NCI-H510A treated with DMSO at 0.1 percent for 48 hours (cell line): ENCODE measurements at places on chromosomes 3 and 15.

- DNase-seq: no peak
Observed at GRCh38 chr3:184485906-184486305, 75.7 kb upstream of the EPHB3 start.

- DNase-seq: no peak
Observed at GRCh38 chr3:172092658-172093057, 53.3 kb downstream of the FNDC3B start.

DNA sequence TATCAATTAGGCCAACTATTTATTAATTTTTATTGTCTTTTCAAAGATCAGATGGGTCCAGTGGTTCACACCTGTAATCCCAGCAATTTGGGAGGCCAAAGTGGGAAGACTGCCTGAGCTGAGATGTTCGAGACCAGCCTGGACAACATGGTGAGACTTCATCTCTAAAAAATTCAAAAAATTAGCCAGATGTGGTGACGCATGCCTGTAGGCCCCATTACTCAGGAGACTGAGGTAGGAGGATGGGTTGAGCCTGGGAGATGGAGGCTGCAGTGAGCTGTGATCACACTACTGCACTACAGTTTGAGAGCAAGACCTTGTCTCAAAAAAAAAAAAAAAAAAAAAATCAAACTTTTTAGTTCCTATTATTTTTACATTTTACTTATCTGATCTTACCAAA lies 8.2 kb downstream of the AP3S2 start:
- DNase-seq: no peak

DNA sequence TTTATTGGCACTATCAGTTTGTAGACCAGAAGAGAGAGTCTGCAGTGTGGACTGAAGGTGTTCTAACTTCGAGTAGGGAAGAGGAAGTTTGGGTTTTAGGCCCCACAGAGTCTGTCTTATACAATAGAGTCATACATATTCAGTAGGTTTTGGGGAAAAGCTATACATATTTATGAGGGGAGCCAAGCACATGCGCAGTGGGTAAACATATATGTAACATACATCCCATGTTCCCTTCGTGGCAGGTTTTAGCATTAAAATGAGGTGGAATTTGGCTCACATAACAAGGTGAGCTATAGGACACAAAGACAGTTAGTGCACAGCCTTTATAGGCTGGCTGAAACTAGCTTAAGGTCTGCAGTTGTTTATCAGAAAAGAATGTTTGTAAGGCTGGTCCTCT lies 4.9 kb downstream of the GALK2 start:
- DNase-seq: no peak

DNA sequence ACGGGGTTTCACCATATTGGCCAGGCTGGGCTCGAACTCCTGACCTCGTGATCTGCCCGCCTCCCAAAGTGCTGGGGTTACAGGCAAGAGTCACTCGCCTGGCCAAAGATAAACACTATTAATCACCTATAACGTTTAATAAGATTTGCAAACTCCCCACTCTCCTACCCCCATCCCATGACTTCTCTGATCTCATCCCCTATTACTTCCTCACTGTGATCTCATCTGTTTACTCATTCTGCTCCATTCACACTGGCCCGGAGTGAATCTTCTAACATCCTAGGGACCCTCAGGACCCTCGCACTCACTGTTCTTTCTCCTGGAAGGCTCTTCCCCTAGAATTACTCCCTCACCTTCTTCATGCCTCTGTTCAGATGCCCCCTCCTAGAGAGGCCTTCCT lies 78.9 kb downstream of the DGKG start:
- DNase-seq: no peak

DNA sequence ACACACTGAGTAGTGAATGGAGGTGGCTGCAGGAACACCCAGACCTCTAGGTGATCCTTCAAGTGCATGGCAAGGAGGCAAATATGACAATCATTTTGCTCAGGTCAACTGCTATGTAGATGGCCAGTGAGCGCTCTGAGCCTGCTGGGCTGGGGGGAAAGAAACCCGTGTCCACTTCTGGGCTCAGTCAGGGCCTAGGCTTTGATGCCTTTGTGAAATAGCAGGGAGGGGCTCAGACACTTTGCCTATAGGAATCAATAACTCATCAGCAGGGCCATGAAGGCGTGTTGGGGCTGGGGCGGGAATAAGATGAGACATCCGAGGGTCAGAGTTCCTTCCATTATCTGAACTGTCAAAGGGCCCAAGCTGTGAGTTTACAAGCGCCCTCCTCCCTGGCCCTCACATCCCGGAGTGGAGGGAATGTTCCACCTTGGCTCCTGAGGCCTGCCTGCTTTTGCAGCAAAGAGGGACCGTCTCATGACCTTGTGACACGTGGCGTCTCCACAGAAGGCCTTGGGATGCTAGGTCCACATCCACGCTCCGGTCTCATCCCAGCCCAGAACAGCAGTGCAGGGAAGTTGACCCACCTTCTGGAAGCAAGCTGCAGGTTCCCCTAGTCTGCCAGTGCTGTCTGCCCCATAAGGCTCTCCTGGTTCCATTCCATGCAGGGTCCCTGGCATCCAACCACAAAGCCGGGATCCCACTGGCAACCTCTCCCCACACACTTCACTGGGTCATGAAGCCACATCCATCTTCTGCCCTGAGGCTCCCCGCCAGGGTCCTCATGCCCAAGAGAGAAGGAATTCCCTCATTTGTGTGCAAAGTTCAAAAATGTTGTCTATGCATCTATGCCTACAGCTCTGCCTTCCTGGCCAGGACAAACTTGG lies 78.4 kb downstream of the CHSY1 start:
- no peak for DNase-seq

- no peak for DNase-seq
Observed at GRCh38 chr15:41462084-41462795, 31.4 kb upstream of the ITPKA start.

DNA sequence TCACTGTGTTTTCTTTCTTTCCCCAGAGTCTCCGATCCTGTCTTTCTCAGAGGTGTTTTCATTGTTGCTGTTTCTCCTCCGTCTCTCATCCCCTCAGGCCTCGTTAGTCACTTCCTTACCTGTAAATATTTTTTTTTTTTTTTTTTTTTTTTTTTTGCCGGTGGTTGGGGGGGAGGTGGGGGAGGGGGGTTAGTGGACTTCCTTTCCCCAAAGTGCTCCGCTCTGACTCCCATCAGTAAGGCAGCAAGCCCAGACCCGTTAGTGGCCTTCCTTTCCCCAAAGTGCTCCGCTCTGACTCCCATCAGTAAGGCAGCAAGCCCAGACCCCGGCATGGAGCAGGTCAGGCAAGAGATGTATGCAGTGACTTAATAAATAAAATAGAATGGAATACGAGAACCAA lies 97.1 kb upstream of the TNFAIP8L3 start:
- no peak for DNase-seq

DNA sequence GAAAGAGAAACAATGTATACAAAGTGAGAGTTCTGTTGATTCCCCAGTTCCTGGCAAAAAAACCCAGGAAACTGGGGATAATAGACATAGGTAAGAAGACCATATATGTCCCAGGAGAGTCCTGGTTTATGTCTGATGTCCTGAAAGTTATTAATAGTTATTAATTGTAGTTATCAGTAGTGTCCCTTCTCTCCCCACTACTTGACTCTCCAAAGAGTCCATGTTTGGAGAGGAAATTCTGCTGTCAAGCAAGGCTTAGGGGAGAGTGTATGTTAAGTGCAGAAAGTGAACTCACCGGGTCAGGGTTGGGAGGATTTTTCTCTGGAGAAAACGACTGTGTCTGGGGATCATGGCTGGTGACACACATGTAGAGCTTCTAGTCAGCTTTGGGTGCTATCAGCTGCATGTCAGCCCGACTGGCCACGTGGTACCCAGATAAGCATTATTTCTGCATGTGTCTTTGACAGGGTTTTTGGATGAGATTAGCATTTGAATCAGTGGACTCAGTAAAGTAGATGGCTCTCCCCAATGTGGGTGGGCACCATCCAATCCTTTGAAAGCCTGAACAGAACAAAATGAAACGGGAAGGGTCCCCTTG lies 80.4 kb downstream of the CACNA2D3 start:
- no peak for DNase-seq

DNA sequence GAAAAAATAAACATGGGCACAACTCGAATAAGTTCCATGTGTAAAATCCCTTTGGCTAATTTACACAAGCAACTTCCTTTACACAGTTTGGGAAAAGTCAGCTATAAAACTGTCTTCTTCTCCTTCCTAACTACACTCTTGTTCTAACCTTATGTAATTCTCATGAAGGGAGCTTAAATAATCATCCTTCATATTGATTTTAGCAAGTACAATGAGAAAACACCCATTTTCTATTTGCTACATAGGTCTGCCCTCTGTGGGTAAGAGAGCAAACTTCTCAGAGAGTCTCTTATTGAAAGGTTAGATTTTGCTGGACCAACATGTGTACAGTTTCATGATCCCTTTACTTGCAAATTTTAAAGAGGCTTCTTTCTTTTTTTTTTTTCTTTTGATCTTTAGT lies 398.5 kb downstream of the ROBO1 start:
- no peak for DNase-seq

- DNase-seq: no peak
Observed at GRCh38 chr3:18236726-18237125, 188.4 kb downstream of the SATB1 start.

GRCh38 chr3:23271876-23272741 lies 69.0 kb downstream of the UBE2E2 start:
- DNase-seq: no peak

DNA sequence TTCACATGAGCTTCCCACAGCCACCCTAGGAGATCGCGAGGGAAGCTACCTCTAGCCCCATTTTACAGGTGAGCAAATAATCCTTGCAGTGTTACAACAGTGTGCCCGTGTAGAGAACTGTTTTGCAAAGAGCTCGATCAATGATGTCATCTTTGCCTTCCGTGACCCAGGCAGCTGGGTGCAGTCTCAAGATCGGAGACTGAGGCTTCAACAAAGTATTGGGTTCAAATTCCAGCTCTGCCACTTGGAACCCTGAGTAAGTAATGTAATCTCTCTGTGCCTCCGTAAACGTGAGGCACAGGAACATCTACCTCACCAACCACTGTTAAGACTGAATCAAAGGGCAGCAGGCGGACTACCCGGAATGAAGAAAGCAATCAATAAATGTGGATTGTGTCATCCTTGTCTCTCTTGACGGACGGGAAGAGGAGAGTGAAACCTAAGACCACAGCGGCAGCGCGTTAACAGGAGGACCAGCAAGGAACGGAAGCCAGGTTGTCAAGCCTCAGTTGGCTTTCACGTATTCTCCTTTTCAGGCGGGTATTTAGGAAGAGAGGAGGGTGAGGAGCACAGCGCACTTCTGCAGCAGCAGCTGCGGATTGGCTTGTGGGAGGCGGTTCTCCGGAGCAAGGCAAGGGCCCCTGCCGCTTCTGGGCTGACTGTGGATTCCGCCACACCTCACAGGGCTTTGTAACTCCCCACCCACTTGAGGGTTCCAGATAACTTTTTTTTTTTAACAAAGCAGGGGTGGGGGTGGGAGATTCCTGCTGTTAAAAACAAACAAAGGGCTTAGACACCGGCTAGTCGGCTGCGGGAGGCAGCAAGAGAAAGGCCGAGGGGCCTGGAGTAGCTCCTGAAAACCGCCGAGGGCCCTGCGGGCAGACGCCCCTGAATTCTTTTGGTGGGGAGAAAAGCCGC lies 1.5 kb upstream of the SMAD3 start:
- DNase-seq: peak; percentile 81

- DNase-seq: no peak
Observed at GRCh38 chr3:46222435-46223161, 14.5 kb upstream of the CCR1 start.

- DNase-seq: no peak
Observed at GRCh38 chr15:89140595-89140994, 52.3 kb downstream of the ABHD2 start.

- no peak for DNase-seq
Observed at GRCh38 chr3:34399401-34399800, 601.0 kb downstream of the PDCD6IP start.

- no peak for DNase-seq
Observed at GRCh38 chr15:100895721-100896120, 16.1 kb downstream of the ALDH1A3 start.
